Ovary (tissue), 10 donors: ENCODE measurements at places on chromosomes 3 and 15.

DNA sequence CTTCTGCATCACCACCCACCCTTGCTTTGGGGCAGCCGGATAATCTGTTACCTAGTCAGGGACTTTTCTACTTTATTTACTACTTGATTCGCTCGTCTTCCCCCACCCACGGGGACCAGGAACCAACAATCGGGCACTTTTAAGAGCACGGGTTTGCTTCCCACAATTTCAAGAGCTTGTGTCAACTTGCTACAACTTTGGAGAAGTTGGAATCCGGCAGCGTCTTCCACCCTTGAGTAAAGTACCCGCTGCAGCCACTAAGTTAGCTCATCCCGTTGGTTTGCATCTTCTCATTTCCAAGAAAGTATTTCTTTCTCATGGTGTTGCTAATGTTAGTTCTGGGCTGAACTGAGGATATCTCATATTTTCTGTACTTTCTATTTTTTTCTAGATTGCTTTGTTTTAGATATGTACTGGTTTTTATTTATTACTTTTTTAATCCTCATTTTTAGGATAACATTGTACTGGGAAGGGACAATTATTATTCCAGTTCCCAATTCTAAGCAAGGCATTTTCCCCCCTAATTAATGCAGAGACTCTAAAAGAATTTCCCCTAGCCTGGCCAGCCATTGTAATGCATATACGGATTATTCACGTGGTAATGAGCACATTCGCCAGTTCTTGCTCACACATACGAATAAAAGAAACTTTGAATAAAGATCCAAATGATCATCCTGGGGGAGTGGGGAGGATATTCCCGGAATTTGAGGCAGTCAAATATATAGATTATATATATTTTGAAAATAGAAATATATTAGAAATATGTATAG, 4.0 kb downstream of the SOX2 start:
- no peak for DNase-seq

DNA sequence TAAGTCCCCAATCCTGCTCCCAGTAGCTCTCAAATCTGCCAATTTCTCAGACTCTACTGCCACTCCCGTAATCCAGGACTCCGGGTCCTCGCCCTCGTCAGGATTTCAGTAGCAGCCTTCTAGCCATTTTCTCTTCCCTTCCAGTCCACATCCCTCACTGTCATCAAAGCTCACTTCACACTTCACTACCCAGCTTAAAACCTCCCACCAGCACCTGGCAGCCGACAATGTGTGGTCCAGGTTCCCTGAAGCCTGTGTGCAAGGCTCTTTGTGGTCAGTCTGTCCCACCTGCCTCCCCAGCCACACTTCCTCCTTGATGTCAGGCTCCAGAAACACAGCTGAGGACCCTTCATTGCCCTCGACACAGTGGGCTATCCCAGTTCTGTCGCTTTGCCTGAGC, 304.5 kb upstream of the ROPN1 start:
- no peak for DNase-seq

DNA sequence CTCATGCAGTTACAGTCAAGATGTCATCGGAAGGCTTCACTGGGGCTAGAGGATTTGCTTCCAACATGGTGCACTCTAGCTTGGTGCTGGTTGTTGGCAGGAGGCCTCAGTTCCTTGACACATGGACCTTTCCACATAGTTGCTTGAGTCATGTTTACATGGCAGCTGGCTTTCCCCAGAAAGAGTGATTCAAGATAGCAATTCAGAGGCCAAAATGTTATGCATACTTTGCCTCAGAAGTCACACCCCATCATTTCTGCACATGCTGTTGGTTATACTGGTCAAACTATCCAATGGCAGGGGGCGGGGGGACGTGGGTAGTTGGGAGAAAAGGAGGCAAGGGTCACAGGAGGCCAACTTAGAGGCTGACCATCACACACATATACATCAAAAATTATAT, 58.7 kb downstream of the FOXB1 start:
- DNase-seq, result no peak

DNA sequence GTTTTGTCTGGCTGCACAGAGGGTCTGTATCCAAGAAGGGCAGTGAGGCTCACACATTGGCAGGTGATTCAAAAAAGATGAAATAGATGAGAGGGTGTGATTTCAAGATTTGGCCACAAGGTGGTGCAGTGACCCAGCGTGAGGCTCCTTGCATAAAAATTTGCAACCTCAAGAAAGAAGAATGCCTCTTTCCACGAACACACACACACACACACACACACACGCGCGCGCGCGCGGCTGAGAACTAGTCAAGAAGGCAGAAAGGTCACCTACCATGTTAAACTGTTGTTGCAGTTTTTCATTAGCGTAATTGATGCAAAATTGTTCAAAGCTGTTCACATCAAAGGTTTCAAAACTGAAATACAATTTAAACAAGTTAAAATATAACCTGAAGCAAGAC, 39.2 kb downstream of the MYO5C start:
- DNase-seq, result peak; percentile 61

- DNase-seq, result no peak
These were observed 10.4 kb downstream of the PPCDC start for GRCh38 chr15:75033809-75034208.

DNA sequence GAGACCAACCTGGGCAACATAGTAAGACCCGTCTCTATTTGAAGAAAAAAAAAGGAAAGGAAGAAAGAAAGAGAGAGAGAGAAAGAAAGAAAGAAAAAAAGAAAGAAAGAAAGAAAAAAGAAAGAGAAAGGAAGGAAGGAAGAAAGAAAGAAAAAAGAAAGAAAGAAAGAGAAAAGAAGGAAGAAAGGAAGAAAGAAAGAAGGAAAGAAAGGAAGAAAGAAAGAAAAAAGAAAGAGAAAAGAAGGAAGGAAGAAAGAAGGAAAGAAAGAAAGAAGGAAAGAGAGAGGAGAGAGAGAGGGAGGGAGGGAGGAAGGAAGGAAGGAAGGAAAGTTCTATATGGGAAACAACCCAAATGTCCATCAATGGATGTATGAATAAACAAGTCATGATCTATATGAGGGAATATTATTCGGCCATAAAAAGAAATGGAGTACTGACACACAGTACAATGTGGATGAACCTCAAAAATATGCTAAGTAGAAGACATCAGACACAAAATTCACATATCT, 28.8 kb upstream of the TM4SF1 start:
- DNase-seq, result no peak

DNA sequence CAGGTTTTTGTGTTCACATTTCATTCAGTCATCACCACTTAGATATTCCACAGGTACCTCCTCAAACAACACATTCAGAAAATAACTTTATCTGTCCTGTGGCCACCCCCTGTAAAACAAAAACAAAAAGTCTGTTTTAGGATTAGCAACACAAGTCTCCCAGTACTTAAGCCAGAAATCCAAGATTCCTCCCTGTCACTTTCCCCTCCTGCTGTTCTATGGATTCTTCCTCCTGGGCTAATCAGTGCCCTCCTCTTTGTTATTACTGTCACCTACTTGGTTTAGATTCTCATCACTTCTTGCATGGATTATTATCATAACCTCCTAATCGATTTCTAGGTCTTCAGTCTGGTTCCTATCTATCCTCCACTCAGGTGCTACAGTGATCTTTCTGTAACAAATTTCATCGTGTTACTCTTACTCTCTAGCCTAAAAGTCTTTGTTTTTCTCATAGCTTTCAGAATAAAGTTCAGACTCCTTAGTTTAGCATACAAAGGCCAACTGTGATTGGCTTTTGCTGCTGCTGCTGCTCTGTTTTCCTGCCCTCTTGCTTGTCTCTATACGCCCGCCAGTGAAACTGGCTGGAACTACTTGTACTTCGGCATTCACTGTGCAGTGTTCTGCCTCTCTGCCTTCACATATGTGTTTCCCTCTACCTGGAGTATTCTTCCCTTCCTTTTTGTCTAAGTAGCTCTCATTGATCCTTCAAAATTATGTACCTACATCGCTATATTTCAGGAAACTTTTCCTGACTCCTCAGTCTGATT, 32.2 kb downstream of the PPP2R3A start:
- no peak for DNase-seq

- DNase-seq, result peak; percentile 47
These were observed 936 bp downstream of the ZXDC start for GRCh38 chr3:126474498-126475412.

DNA sequence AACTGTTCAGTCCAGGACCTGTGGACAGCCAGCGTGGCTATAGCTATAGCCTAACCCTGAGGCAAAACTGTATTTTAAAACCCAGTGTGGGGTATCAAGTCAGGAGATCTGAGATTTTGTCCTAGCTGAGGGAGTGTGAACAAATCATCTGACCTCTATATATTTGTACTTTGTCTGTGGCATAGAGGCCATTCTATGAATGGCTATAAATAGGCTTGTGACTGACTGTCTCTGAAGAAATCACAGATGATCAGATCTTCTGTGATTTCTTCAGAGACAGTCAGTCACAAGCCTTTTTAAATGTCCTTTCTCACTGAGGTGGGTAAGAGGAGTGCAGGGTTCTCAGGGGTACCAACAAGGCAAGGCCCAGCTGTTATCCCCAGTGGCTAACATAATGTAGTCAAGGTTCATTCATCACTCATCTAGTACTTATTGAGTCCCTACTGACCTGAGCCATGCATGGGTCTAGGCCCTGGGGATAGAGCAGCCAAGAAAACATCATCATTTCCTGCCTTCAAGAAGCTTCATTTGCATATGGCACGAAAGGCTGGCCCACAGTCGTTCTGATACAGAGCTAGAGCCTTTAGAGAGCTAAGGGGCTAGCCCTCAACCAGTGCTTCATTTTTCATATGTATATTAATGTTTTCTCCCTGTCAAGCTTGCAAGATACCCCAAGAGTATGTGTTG, 53.3 kb downstream of the TIPARP start:
- no peak for DNase-seq

GRCh38 chr3:50155891-50156290, 767 bp downstream of the SEMA3F start:
- no peak for DNase-seq

- DNase-seq, result no peak
These were observed 29.8 kb upstream of the PLXNA1 start for GRCh38 chr3:126952983-126953660.

DNA sequence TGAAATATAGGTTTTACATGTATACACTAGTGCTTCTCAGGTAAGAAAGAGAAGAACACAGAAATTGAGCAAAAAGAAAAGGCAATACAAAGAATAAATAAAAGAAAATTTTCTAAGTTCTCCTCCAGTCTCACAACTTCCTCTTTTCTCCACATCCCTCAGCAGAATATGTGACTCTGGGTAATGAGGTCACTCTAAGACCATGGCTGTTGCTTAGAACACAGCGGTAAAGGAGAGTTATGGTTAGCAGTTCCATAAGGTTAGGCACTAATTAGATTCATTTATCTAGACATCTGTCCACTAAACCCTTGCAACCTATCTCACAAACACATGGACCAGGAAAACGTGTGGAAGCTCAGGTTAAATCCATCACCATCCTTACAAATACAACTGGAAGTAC, 47.9 kb downstream of the IGSF11 start:
- no peak for DNase-seq
